Suppressor macrophage treated with lipopolysaccharide for 1 hour (primary cell): ENCODE measurements at places on chromosomes 2 and 18.

DNA sequence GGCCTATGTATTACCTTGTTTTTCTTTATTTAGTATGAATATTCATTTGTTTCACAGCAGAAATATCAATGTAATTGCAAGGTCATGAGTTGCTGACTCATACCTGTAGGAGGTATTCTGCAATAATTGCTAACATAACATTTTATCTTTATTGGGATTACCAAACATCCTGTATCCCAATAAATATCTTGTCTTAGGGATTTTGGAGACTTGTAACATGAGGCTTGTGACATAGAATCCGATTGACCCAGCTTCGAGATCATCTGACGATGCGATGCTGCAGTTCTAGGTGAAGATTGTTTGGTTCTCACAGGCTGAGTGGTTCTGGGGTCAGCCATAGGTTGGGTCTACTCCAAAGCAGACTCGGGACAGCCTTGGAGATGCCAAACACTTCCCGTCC lies 133.4 kb upstream of the RND3 start:
- DNase-seq: peak; percentile 24

DNA sequence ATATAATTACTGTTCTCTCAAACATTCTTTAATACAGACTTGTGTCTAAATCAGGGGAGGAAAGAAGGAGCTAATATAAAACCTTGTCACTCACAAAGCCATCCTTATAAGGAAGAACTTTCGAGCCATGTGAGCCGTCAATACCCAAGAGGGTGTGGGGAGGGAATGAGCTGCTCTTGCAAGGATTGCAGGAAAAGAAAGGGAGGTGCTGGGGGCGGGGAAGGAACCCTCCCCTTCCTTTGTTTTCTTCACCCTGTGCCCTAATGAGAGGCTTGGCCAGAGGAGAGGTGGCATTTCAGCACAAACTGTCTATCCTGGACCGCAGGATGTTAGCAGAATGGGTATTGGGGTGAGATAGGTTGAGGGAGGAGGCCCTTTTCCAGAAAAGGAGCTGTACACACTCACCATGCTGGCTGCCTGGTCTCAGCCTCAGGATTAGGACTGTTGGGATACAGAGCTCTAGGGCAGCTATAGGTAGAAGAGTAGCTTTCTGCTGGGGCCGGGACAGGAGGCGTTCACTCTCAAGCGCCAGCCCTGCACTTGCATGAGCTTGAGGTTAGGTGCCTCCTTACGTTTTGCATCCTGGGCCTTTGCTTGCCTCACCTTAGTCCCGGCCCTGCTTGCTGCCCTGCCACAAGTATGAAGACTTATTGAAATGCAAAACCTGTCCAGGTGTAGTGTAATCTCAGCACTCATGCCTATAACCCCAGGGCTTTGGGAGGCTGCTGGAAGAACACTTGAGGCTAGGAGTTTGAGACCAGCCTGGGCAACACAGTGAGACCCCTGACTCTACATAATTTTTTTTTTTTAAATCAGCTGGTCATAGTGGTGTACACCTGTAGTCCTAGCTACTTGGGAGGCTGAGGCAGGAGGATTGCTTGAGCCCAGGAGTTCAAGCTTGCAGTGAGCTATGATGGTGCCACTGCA lies 190.5 kb downstream of the LOXHD1 start:
- DNase-seq: no peak

GRCh38 chr2:204180649-204181048 lies 244.1 kb downstream of the ICOS start:
- DNase-seq: no peak

- no peak for DNase-seq
Measured at GRCh38 chr2:176004934-176005333, 2.9 kb upstream of the LNPK start.

GRCh38 chr2:117938611-117939010 lies 75.3 kb downstream of the CCDC93 start:
- DNase-seq: no peak

GRCh38 chr2:84495539-84496146 lies 20.7 kb upstream of the DNAH6 start:
- DNase-seq: peak; percentile 78

GRCh38 chr2:237896507-237896892 lies 37.1 kb downstream of the RAMP1 start:
- no peak for DNase-seq

DNA sequence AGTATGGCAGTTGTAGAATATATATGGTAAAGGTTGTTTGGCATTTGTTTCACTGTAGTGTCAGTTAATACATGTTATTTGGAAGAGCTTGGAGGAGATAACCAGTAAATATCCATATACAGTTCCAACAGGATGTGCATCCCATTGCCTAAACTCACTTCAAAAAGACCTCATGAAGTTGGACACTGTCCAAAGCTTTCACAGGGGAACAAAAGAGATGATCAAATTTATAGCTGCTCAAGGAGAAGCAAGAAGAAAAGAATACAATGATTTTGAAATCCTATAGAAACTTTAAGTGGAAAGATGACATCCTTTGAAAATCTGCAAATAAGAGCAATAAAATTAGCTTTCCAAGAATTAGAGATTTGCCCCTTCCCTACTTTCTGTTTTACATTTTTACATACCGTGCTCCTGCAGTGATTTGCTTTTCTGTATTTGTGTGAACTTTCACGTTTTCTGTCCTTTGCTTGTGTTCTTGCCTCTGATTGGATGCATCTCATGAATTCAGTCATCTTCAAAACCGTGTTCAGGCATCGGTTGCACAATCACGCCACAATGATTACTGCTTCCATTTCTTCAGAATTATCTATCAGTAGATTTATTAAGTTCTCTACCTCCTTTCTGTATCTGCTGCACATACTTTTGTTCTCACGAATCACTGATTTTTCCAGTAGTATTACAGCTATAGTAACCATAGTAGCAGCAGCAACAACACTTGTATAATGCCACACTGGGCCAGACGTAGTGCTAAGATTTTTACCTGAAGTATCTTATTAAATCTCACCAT lies 83.8 kb downstream of the PARD3B start:
- DNase-seq: no peak

DNA sequence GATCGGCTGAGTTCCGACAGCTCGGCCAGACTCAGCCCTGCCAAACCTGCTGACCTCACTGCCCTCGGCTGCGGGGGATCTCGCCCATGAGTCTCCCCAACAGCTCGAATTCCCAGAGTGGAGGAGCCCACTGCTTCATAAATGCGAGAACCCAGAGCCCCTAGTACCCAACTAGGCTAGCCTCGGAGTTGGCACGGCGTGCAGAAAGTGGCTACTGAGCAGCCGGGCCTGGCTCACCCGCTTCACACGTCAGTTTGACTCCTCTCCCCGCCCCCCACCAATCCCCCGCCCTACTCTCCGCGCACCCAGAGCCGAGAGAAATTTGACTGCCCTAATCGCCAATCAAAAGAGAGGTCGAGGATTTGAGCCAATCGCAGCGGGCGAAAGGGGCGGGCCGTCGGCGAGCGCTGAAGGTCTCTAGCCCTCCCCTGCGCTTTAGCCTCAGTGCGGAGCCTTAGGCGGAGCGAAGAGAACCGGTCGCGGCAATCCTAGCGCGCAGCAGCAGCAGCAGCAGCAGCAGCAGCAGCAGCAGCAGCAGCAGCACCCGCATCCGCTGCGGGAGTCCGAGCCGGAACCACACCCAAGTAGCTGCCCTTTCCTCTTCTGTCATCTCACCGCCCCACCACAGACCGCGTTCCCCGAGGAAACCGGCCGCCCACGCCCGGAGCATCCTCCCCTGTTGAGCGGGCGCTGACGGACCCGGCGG lies at the start of gene GLS:
GLS (plus strand) TSS at position 444 of the 706 bp plus-strand sequence. CDS start 264 bp downstream, outside the sequence.
- peak; percentile 98 for DNase-seq

- no peak for DNase-seq
Measured at GRCh38 chr2:64363848-64364247, 90.1 kb upstream of the LGALSL start.

DNA sequence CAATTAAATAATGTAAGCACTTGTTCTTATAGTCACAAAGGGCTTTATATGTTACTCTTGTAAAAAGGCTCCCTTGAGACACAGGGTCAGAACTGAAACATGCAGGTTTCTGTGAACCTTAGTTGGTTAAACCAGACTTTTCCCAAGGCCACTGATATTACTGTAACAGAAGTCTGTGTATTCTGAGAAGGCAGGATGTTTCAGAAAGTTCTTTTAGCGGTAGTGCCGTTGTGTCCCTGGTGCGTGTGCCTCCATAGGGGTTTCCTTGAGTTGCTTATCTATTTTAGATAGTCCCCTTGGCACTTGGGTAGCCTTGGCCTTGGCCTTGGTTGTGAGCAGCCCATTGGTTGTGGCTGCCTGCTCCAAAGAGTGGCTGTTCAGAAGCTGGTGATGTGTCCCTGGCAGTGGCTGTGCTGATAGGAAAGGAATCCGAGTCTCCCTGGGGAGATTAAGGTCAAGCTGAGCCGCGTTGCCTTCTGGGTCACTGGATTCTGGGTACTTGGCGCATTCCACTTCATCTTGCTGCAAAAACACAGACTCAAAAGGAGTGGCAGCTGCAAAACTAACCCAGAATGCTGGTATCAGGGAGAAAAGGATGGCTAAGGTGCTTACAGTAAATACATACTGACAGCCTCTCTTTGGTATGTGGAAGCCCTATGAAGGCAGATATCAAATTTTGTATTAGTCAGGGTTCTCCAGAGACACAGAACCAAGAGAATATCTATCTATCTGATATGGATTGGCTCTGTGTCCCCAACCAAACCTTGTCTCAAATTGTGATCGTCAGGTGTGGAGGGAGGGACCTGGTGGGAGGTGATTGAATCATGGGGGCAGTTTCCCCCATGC lies 69.7 kb downstream of the FHOD3 start:
- DNase-seq: no peak

GRCh38 chr2:21415234-21415633 lies 291.5 kb downstream of the TDRD15 start:
- DNase-seq: no peak
